ENCODE measurements at places on chromosomes 11 and 22.
A peak's percentile ranks its signal among the peaks of the same experiment; 100 is the strongest.

DNA sequence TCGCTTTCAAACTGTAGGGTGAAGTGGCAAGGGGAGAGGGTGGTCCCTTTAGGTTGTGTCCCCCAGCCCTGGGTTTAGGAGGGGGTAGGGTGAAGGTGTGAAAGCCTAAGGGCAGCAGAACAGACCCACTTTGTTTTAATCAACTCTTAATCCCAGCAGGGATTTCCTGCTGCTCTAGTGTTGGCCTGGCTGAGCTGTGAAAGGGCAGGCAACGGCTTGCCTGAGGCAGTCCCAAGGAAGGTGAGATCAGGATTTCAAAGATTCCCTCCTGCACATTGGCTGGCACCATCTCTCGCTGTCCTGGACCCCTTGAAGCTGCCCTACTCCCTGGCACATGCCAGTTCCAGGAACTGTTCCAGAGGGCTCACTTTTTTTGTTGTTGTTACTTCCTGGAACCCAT is 221.3 kb downstream of the INSC start:
- no peak for DNase-seq

- DNase-seq = no peak
Observed at GRCh38 chr11:71207563-71207962, 44.8 kb downstream of the SHANK2 start.

GRCh38 chr11:28822576-28822975 is 714.4 kb downstream of the METTL15 start:
- DNase-seq = no peak

DNA sequence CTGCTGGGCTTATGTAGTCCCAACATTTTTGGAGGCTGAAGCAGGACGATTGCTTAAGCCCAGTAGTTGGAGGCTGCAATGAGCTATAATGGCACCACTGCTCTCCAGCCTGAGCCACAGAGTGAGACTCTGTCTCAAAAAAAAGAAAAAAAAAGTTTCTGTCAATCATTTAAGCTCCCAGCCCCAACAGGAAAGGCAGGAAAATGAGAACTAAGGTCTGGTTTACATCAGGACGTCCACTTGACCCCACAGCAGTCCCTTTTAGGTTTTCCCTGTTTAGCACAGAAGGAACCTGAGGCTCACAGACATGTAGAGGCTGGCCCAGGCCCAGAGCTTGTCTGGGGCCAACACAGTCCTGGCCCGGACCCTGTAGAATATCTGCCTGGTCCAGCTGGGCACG is 9.2 kb upstream of the TTLL1 start:
- DNase-seq = no peak

- DNase-seq = no peak
Observed at GRCh38 chr11:24478718-24479117, 18.1 kb upstream of the LUZP2 start.

DNA sequence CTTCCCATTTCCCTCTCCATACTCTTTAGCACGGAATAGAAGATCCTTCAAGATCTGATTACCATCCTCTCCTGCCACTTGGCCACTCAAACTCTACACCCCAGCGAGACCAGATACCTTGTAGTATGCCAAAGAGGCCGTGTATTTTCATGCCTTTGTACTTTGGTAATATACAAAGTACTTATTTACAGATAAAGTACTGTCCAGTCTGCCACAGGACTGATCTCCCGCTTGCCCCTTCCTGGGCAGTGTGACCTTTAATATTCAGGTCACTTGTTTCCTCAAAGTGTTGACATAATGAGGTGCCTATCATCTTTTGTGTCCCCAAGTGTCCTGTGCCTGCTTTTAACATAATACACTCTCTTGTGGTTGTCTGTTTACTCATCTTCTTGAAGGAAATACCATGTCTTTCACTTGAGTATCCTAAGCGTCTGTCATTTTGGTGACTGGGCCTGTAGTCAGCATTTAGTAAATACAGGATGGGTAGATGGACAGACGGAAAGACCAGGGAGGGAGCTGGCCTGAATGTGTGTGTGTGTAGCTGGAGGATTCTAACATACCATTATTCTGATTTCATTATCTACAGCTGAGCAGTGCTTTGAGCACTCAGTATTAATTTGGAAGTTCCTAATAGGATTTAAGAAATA is 137.4 kb downstream of the NAV2 start:
- no peak for DNase-seq

- no peak for DNase-seq
Observed at GRCh38 chr22:29214232-29214631, 8.5 kb downstream of the EMID1 start.

- no peak for DNase-seq
Observed at GRCh38 chr22:33897448-33897835, 22.8 kb downstream of the LARGE1 start.

DNA sequence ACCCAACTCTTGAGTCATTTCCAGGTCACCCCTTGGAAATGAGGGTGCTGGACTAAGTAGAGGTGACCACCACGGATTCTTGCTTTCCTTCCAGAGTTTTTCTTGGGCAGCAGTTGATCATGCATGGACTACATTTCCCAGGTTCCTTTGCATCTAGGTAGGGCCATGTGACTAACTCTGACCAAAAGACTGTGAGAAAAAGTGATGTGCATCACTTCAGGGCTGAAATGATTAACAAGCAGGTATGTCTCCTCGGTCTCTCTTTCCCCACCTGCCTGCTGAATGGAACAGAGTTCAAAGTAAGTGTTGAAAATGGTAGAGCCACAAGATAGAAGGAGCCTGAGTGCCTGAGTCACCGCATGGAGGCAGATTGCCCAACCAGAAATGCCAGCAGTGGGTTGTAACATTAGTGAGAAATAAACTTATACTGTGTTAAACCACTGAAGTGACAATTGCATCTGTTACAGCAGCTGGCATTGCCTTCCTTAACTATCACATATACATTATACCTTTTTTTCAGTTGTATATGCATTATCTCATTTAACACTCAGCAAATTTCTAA is 113.5 kb downstream of the MN1 start:
- DNase-seq = no peak

DNA sequence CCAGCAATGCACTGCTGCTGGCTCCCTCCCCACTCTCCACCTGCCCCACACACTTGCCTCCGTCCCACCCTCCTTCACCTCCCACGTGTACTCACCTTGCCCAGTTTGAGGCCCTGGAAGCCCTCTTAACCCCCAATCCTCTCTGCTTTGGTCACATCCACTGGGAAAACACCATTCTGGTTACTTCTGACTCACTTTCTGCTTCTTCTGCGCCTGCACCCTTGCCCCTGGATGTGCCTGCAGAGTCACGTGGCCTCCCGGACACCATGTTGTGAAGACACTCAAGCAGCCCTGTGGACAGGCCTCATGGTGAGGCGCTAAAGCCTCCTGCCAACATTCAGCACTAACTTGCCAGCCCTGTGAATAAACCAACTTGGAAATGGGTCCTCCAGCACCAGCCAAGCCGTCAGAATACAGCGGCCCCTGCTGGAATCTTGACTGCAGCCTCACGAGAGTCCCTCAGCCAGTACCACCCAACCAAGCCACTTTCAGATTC is 2.6 kb upstream of the NAALADL1 start:
- no peak for DNase-seq

- no peak for DNase-seq
Observed at GRCh38 chr11:115916608-115917007, 412.4 kb upstream of the CADM1 start.

DNA sequence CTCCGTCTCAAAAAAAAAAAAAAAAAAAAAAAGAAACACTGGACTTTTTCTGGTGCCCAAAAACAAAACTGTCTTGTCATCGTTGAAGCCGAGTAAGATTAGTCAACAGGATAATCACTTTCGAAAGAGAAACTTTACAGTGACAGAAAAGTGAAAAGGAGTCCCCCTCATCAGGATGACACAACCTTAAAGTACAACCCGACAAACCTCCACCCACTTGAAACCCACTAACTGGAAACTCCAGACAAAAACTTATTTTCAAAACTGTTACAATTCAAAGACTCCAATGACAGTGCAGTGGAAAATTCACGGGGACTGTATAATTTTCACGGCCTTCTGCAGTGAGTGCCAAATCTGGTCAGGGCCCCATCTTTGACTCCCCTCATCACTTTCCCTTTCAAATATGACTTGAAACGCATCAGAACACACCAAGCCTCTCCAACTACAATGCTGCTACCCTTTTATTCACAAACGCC is 1.3 kb downstream of the DENND5A start:
- no peak for DNase-seq

- peak; percentile 77 for DNase-seq
Observed at GRCh38 chr11:65425105-65425970, 2.7 kb downstream of the NEAT1 start.

DNA sequence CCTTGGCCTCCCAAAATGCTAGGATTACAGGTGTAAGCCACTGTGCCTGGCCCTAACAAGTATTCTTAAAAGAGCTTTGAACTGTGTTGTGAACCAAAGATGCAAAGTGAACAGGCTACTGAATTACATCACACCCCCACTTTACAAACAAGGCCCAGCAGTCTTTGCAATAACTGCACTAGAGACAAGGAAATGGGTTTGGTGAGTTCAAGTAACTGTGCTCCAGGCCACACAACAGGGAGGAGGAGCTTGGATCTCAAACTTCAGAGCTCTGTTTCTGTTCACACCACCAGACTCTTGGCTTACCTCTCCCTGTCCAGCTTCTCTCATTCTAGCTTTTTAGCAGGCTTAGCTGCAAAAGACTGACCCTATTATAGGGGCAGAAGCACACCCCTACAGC is 30.4 kb upstream of the RASL10A start:
- DNase-seq = no peak

DNA sequence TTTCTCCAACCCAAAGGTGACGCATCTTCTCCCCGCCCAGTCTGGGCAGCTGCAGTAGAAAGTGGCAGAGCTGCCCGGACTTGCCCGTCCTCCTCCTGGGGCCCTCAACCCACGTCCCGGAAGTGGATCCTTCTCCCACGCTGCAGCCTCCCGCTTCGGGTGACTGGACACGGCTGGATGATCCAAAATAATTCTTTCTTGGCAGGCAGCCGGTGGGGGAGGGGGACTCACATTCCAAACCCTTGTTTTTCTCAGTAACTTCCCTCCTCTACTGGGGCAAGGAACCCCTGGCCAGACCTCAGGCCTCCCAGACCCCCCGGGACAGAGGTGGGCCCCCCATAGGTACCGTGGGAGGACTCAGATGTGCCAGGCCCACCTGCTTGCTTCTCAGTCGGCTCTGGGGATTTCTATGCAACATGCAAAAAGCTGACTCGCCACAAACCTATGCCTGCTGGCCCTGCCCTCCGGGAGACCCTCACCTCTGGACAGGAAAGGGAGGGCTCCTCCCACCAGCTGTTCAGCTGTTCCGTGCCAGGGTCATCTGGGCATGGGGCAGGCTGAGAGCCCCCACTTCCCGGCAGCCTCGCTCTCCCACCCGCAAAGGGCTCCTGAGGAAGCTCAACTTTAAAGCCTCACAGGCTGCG is 1.4 kb downstream of the PLXNB2 start:
- DNase-seq = peak; percentile 90

- DNase-seq = no peak
Observed at GRCh38 chr11:118565051-118565450, 680 bp downstream of the IFT46 start.

DNA sequence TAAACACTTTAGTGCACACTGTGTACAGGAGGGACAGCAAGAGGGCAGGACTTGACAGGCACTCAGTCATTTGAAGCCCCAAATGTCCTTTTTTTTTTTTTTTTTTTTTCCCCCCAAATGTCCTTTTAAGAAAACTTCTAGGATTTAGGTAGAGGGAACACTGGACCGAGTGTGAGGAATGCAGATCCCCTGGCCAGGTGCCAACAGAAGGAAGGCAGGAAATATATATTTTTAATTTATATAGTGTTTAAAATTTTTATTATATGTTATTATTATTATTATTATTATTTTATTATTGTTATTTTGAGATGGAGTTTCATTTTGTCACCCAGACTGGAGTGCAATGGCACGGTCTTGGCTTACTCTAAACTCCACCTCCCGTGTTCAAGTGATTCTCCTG is 35.5 kb downstream of the ARHGAP8 start:
- no peak for DNase-seq

GRCh38 chr22:49583886-49584505 is 243.7 kb downstream of the BRD1 start:
- no peak for DNase-seq

GRCh38 chr11:6633422-6634408 is 14.5 kb upstream of the TPP1 start:
- DNase-seq = no peak

GRCh38 chr22:21075516-21076138 is 29.9 kb downstream of the LRRC74B start:
- no peak for DNase-seq

DNA sequence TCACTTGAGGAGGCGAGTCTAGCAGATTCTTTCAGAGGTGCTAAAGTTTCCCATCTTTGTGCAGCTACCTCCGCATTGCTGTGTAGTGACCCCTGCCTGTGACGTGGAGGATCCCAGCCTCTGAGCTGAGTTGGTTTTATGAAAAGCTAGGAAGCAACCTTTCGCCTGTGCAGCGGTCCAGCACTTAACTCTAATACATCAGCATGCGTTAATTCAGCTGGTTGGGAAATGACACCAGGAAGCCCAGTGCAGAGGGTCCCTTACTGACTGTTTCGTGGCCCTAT is 8.9 kb upstream of the SAMM50 start:
- DNase-seq = no peak

- DNase-seq = peak; percentile 76
Observed at GRCh38 chr22:42444077-42444904, 12.1 kb upstream of the NFAM1 start.

- DNase-seq = no peak
Observed at GRCh38 chr11:74463216-74463615, 4.1 kb downstream of the KCNE3 start.

- no peak for DNase-seq
Observed at GRCh38 chr22:36036167-36036624, 7.6 kb upstream of the RBFOX2 start.

- DNase-seq = no peak
Observed at GRCh38 chr11:75303544-75304224, 47.8 kb downstream of the ARRB1 start.

- no peak for DNase-seq
Observed at GRCh38 chr11:29159552-29160465, 857.0 kb downstream of the KCNA4 start.

GRCh38 chr22:36281781-36282327 is 28.9 kb downstream of the APOL1 start:
- DNase-seq = no peak

DNA sequence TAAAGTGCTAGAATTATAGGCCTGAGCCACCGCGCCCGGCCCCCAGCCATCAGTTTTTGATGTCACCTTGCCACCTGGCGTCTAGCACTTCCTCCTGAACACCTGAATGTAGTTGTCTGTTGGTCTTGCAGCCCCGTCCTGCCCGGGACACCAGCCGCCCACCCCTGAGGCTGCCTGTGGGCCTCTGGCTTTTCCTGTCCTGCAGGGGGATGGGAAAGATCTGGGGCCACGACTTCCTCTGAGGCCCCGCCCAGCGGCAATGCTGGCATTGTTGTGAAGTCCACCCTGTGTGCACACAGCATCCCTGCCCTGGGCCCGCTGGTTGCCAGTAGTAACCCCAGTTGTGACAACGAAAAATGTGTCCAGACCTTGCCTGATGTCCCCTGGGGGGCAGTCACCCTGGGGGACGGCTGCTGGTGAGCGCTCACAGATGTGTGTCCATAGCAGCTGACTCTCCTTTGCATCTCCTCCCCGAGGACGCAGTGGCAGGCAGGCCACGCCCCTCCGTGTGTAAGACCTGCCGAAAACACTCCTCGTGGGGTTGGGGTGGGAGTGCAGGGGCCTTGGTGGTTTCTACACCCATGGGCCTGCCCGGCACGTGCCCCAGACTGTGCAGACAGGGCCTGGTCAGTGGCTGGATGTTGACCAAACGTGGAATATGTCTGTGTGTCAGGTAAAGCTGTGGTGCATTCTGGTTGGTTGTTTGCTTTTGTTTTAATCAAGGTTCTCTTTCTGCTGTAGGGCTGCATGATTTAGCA is 6.8 kb downstream of the SELENOO start:
- DNase-seq = no peak

Measured in Peyer's patch (tissue), 4 donors.